NCI-H1417 treated with DMSO at 0.1 percent for 48 hours (cell line): ENCODE measurements at places on chromosomes 5 and 9.

DNA sequence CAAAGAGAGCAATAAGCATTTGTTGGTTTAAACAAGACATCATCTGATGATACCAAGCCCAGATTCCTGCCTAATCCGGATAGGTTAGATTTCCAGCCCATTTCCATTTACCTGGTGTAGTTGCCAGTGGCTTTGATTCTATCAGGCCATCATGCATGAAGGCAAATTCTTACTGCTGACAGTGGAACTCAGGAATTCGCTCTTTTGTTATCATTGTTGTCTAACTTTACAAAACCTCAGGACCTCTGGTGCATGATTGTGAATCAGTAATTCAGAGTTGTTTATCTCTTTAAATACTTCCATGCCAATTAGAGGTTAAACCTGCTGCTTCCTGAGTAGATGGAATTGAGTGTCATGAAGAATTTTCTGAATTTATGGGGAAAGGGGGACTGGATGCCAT is 76.5 kb downstream of the C9orf152 start:
- no peak for DNase-seq

DNA sequence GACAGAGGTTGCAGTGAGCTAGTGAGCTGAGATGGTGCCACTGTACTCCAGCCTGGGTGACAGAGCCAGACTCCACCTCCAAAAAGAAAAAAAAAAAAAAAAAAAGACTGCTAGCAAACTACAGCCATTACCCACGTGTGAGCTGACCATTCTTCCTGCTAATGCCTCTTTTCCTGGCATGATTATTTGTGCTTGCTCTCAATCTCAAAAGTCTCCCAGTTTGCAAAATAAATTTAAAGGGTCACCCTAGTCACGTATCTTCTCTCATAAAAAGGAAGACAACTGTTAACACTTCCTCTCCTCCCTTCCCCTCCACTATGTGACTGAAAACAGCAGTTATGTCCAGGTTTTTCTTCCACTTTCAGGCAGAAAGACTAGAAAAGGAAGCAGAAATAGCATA is 37.2 kb downstream of the TRIM36 start:
- DNase-seq, result no peak

DNA sequence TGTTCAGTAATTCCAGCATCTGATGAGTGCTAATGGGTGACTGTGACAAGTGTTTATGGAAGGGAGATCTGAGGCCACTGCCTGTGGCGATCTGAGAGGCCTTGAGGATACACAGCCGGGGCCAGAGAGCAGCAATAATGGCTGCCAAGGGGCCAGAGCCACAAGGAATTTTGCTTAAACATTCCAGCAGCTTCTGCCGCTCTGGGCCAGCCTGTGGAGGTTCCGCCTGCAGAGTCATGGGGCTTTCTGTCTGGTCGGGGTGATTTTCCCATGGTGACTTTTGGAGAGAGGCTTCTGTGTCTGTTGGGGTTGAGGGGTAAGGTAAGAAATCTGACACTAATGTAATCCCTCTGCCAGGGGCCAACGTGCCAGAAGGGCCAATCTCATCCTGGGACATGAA is 353.5 kb downstream of the ADAMTS6 start:
- no peak for DNase-seq

GRCh38 chr5:89842531-89842930 is 567.0 kb downstream of the CETN3 start:
- DNase-seq, result no peak

DNA sequence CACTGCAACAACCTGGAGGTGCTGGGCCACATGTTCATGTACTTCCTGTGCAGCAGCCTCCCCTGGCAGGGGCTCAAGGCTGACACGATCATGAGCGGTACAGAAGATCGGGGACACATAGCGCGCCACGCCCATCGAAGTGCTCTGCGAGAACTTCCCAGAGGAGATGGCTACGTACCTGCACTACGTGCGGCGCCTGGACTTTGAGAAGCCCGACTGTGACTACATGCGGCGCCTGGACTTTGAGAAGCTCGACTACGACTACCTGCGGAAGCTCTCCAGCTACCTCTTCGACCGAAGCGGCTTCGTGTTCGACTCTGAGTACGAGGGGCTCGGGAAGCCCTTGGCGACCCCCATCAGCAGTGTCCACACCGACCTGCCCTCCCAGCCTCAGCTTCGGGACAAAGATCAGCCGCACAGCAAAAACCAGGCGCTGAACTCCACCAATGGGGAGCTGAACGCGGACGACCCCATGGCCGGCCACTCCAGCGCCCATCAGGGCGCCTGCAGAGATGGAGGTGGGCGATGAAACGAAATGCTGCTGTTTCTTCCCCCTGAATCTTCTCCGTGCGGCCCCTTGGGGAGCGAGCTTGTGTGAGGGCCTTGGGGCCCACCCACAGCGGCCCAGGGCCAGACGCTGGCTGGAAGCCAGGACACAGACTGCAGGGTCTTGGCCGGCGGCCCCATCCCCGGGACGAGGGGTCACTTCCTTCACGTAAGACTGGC is 56.5 kb downstream of the JAK2 start:
- DNase-seq, result no peak

DNA sequence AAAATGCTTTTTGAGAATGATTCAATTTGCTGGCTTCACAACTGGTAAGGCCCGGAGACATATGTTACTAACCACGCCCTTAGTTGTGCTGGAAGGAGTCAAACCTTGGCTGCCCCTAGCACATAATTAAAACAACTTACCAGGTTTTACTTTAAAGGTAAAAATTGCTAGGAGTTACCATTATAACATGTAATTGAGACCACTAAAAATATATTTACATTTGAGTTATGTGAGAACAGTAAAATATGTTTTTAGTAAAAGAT is 435.6 kb upstream of the CDH9 start:
- no peak for DNase-seq

DNA sequence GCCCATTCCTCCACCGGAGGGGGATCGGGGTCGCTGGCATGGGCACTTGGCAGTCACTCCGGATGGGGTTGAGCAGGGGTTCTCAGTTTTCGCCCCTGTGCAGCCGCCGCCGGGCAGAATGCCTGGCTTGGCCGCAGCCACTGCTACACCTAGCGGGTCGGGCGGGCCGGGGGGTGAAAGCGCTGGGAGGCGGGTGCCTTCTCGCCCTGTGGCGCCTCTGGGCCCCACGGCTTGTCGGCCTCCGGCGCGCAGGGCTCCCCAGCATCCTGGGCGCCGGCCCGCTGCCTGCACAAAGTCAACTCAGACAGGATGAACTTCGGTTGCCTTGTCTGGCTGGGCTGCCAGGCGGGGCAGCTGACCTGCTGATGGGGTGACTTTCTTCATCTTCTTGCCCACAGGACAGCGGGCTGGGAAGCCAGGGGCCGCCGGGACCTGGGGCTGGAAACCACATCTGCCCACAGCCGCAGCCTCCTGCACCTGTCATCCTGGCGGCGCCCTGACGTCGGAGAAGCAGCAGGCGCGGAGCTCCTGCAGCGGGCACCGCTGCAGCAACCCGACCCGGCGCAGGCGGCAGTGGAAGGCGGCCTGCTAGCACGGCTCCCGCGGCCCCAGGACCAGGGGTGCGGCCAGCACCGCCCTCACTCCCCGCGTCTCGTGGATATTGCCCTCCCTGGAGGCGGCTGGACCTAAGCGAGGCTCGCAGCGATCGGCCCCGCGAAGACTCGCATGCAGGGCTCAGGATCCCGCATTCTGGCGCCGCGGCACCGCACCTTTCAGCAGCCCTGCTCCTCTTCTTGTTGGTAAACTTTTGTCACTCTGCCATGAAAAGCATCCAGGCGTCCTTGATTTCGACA is 1.3 kb upstream of the ANKRD18A start:
- DNase-seq, result no peak

DNA sequence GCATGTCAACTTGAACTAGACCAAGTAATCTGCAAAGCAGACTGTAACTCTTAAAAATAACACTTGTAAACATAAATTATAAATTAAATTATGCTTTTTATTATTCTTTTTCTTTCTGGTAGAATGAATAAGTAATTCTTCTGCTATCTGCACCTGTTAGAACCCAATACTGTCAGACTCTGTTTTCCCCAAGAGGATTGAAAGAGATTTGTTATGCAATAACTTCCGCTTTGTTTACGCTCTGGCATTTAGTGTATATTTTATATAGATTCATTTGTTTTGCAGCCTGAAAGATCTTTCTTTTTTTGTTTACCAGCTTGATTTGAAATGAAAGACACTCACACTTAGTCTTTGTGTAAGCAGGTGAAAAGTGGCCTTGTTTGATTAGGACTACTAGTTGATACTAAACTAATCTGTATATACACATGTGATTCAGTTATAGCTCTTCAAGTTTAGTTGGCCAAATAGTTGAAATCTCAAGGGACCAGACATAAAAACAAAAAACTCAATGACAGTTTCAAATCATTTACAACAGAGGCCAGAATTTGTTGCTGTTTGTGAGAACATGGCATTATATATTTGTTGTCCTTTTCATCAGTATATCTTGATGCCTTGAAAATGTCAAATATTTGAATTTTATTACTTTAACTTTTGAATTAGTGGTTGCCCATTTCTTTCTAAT is 155.8 kb downstream of the PBX3 start:
- DNase-seq, result no peak

GRCh38 chr5:135449644-135450043 is 2.5 kb upstream of the DCANP1 start:
- no peak for DNase-seq

GRCh38 chr9:4287386-4287785 is 12.5 kb downstream of the GLIS3 start:
- DNase-seq, result no peak

GRCh38 chr9:70385426-70385825 is 29.0 kb downstream of the KLF9 start:
- no peak for DNase-seq

- DNase-seq, result no peak
Measured at GRCh38 chr5:113081091-113081839, 104.7 kb downstream of the DCP2 start.

DNA sequence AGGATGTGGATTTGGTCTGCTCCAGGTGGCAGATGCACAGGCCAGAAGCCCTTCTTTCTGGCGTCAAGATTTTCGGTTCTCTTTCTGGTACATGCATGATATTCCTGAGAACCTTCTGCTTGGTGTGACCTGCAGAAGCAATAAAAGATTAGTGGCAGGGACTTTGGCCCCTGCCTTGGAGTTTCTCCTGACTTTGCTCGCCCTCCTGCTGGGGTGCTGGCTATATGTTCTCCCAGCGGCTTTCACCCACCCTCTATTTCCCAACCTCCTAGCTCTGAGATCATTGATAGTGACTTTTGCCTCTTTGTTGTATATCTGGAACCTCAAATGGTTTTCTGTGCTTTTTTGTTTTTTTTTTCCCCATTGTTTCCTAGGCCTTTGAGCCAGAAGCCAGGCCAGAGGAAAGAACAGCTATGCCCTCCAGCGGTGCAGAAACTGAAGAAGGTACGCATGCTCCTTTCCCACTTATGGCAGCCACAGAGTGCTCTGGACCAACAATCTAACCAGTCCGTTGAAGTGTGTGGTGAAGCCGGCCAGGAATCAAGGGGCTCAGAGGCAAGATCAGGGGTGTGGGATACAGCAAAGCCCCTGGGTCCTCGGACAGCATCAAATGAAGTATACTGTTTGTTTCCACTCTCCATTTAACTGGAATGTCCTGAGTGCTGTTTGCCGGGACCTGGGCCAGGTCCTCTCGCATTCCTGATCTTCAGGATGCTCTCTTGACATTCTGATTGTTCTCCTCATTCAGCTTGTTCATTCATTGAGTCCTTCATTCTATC is 154.5 kb downstream of the ARHGEF28 start:
- DNase-seq, result no peak

DNA sequence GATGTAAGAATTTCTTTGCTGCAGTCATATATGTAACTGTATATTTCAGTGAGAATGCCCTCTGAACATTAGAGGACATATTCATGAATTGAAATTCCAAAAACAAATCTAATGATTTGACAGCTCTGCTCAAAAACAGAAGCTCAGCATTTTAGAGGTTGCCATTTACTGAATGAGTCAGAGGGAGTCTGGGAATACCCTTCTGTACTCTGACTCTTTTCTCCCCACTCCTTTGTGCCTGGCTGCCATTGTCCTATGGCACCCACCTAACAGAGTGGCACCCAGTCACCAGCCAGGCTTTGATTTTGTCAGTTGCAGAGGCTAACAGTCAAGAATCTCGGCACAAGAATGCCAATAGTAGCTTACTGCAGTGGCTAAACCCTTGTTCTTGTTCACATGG is 133.6 kb downstream of the ATG10 start:
- DNase-seq, result no peak

GRCh38 chr9:116800885-116801284 is 113.8 kb downstream of the TRIM32 start:
- no peak for DNase-seq

DNA sequence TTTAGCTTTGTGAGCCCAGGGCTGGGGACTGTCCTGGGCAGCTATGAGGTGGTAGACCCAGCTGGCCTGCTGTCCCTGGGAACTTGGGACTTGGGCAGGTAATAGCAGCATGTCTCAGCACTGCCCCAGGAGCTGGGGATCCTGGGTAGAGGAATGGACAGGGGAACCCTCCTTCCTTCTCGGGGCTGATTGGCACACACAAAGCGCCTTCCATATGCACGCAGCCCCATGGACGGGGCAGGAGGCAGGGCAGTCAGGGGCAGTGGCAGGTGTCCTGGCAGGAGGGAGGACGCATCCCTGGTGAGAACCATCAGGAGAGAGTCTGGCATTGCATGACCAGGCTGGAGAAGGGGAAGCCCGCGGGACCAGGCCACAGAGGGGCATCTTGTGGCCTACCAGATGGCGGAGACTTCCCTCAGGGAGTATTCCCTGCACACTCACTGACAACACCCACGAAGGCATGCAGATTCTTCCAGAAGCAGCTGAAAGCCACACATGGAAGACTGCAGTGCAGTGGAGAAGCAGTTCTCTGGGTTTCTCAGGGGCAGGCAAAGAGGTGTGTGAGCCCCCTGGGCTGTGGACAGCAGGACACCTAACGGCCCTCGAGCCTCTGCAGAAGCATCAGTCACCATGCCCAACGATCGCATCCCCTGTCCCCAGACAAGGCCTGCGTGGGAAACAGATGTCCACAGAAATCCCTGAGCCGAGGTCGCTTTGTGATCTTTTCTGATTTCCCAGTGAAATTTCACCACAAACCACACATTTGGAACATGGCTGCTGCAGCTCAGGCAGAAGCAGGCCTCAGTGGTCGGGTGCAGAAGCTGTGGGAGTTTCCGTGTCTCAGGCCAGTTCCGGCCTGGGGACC is 7.0 kb upstream of the NKD2 start:
- DNase-seq, result no peak

- DNase-seq, result no peak
Measured at GRCh38 chr5:154474396-154475334, 3.4 kb downstream of the HAND1 start.
